ENCODE measurements at places on chromosomes 2 and 18.

GRCh38 chr2:6394276-6394675, 471.4 kb downstream of the CMPK2 start:
- DNase-seq = no peak

GRCh38 chr2:8872821-8873432, 35.5 kb upstream of the KIDINS220 start:
- no peak for DNase-seq

- DNase-seq = no peak
Observed at GRCh38 chr2:224379986-224380385, 21.9 kb downstream of the FAM124B start.

DNA sequence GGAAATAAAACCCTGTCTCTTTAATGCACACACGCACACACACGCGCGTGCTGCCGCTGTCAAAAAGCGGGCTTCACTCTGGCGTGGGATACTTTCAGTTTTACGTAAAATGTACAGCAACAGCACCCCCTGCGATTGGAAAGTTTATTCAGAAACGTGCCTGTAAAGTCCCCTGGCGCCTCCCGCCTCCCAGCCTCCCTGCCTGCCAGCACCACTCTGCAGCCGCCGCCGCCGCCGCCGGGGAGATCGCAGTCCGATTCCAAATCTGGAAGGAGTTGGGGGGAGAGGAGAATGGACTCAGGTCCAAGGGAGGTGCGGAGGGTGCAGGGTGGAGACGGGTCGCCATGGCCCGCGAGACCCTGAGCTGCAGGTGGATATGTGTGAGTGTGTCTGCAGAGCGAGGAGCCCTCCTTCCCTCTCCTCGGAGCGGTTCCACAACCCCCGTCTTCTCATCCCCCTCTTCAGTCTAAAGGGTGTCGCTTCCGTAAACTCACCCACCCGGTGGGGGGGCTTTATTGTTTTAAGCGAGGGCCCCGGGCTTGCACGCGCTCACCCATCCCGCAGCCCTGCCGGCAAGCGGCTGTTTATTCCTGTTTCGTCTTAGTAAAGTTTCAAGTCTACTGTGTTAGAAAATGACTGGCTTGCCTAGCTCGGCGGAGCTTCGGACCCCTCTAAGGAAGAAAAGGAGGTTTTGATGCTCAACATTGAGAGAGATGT, 1.8 kb upstream of the BCL11A start:
- DNase-seq = no peak

DNA sequence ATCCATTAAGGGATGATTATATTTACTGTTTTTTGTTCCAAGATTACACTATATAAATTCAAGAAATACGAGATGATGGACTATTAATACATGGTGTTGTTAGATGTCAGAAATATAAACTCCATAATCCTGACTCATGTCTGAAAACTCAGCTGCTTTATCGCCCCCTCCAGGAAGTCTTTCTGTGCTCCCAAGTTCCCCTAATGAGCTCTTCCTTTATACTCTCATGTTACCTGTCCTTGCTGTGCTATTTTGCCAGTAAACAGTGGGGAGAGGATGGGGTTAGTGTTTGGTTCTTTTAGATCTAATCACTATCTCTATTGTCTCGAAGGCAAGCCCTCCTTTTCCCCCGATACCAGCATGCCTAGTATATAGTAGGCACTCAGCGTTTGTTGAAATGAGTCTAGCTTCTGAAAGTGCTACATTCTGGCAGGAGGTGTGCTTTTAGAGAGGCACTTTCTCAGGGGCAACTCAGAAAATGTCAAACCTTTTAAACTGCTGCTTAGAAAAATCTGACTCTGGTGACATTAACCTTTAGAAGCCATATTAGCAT, 21.4 kb upstream of the BARD1 start:
- no peak for DNase-seq

GRCh38 chr2:6986912-6987361, 69.7 kb downstream of the RNF144A start:
- DNase-seq = no peak

DNA sequence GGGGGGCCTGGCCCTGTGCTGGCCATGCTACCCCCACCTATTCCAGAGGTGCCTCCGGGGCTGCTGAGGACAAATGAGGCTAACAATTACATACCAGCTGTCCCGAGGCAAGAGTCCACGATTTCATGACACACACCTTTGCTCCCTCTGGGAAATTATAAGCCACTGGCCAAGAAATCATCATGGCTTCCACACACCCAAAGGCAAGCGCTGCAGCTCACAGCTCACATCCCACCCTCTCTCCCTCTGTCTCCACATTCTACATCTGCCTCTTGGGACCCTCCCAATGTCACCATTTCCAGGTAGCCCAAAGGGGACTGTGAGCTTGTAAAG, 134.4 kb downstream of the HDAC4 start:
- no peak for DNase-seq

- no peak for DNase-seq
Observed at GRCh38 chr2:43067254-43068040, 159.0 kb downstream of the ZFP36L2 start.

GRCh38 chr18:47413327-47413726, 161.9 kb upstream of the SKOR2 start:
- no peak for DNase-seq

DNA sequence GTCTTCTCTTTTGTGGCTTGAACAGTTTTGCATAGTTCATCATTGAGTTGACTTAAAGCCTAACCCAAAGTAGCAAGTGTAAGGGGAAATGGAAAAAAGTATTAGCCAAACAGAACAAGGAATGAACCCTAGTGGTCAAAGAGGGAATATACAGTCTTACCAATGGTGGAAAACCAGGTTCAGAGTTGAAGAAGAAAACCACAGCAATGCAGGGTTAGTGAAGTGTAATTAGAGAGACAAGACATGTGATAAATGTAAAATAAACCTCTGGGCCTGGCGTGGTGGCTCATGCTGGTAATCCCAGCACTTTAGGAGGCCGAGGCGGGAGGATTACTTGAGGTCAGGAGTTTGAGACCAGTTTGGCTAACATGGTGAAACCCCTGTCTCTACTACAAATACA, 2.4 kb downstream of the TTN start:
- DNase-seq = peak; percentile 18

- DNase-seq = no peak
Observed at GRCh38 chr2:187867165-187867564, 312.9 kb upstream of the TFPI start.

DNA sequence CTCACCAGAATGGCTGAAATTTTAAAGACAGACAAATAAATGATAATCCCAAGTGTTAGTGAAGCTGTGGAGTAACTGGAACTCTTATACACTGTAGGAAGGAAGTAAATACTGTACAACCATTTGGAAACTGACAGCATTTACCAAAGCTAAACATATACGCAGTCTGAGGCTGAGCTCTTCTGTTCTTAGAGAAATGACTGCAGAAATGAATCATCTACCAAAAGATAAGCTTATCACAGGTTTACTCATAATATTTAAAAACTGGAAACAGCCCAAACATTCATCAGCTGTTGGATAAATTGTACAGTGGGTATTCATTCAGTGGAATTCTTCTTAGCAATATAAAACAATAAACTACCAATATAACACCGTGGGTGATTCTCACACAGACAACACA, 218.2 kb upstream of the RAB12 start:
- DNase-seq = no peak

DNA sequence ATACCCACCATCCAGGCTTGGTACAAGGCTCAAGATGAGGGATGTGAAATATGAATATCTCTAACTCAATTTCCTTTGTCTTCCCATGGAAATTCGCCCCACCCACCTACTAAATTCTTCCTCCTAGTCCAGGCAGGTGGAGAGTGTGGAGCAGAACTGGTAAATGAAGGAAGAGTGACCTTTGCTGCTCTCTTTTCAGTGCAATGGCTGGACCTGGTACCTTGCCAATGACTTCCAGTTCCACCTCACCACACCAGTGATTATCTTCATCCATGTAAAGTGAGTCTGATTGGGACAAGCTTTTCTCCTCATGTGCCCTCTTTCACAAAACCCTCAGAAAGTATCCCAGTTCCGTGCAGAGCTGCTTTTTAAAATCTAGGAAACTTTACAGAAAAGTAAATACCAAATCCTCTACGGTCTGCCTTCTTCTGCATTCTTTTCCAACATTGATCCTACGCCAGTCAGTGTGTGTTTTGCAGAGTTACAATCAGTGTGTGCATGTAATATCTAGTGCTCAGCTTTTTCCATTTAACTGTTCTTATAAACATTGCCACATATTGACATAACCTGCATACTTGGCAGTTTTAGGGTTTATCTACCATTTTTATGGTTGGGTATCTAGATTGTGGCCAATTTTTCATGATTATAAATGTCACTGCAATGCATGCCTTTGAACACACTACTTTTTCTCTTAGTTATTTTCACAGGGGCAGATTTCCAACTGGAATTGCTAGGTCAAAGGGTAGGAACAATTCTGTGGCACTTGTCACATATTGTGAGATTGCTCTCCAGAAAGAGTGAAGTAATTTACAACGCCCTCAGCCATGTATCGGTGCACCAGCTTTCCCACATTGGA, 86.5 kb upstream of the SEC11C start:
- no peak for DNase-seq

- no peak for DNase-seq
Observed at GRCh38 chr2:112793449-112793978, 9.2 kb upstream of the IL1A start.

DNA sequence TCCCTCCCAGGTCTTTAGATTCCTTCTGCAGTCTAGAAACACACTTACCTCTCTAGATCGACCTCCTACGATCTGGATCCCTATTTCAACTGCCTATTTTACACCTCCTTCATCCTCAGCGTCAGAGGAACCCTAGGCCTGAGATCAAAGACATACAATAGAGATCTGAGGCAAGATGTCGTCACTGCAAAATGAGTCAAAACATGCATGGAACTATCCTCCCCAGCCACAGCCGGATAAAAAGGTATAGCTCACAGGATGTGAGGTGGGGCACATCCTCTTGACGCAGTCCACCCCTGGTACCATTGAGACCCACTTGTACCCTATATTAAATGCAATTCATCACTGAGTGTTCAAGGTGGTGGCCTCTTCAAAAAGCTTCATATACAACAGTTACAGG, 63.7 kb upstream of the DNAJC10 start:
- DNase-seq = no peak

GRCh38 chr2:110167326-110168000, 37.4 kb downstream of the NPHP1 start:
- no peak for DNase-seq

GRCh38 chr18:23498877-23499276, 4.4 kb upstream of the RMC1 start:
- peak; percentile 72 for DNase-seq

DNA sequence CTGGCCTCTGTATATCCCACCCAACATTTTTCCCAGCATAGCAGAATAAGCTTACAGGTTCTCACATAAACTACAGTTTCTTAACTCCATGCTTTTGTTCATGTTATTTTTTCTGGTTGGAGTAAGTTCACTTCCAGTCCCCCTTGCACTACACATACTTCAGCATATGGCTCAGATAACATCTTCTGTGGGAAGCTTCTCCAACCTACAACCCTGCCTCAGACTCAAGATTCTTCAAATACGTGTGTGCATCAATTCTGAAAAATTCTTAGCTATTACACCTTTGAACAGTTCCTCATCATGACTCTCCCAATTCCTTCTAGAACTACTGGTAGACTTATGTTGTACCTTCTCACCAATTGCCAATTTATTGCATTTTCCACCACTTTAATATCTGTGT, 7.5 kb upstream of the CPLX4 start:
- no peak for DNase-seq

DNA sequence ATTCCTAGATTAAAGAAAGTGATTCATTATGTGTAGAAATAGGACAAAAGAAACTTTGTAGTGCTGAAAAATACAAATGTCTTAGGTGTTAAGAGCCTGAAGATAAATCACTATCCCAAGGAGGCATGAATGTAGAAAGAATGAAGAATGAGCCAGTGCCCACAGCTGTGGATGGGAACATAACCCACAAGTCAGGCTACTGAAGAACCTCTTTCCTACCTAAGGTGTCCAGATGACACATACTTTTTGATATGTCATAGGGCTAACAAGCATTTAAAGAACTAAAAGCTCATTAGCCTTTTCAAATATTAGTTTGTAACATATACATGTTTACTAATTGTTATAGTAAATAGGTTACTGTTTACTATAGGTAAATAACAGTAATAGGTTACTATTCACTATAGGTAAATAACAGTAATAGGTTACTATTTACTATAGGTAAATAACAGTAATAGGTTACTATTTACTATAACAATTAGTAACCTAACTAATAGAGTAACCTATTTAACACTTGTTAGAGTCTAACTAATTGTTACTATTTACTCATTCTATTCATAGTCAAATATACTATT, 275.0 kb upstream of the KYNU start:
- DNase-seq = no peak

GRCh38 chr2:118833716-118834439, 13.6 kb downstream of the EN1 start:
- DNase-seq = no peak

- no peak for DNase-seq
Observed at GRCh38 chr2:47422560-47422959, 19.6 kb downstream of the MSH2 start.

- no peak for DNase-seq
Observed at GRCh38 chr2:239585422-239585821, 184.6 kb upstream of the HDAC4 start.

DNA sequence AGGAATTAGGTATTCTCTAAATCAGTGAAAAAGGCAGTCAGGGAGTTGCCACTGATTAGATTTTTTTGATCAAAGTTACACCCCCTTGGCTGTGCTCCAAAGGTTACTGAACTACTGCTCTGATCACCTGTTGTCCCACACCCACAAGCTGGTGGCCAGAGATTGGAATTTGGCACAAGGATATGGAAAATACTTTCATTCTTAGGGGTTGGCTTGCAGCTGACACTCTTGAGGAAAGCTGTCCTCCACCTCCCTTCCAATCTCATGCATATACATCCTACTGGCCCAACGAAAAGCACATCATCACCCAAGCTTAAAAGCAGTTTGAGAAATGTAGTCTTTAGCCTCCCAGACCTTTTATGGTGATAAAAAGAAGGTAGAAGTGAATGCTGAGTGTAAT, 329.5 kb upstream of the CHAC2 start:
- no peak for DNase-seq

- DNase-seq = no peak
Observed at GRCh38 chr2:195151711-195152110, 505.3 kb upstream of the SLC39A10 start.

Data from D721Med (cell line).